ENCODE measurements at places on chromosomes 12 and 14.

DNA sequence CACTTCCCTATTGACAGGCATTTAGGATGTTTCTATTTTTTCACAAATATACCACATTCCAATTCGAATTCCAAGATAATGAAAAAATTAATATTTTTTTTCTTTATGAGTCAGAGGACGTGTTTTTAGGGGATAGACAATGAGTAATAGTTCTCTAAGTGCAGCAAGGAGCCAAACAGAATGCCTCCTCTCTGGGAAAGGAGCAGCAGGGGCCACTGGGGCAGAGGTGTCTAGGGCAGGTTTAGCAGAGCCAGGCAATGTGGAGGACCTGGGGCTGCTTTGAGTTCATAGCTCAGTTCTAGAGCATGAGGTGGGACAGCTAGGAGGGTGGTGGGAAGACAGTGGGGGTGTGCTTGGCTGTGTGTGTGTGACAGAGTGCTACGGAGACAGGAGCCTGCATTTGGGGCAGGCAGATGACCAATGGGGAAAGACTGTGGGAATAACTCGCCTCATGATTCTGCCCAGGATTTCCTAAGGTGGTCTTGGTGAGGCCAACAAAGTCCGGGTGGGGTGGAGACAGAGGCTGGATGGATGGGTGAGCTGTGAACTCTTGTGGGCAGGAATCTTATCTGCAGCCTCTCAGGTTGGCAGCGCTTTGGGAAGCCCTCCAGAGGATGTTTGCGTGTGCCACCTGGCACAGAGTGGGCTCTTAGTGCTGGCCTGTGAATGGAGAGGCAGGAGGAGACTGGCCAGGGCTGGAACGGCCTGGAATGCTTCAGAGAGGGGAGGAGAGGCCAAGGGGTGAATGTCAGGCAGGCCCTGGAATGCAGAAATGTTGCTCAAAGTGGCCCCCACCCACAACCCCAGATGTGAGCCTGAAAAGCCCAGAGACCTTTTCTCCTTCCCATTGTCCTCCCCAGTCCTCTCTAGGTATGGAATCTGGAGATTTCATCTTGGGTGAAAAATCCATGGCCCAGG lies 2.4 kb upstream of the KRT7 start:
- no peak for DNase-seq

DNA sequence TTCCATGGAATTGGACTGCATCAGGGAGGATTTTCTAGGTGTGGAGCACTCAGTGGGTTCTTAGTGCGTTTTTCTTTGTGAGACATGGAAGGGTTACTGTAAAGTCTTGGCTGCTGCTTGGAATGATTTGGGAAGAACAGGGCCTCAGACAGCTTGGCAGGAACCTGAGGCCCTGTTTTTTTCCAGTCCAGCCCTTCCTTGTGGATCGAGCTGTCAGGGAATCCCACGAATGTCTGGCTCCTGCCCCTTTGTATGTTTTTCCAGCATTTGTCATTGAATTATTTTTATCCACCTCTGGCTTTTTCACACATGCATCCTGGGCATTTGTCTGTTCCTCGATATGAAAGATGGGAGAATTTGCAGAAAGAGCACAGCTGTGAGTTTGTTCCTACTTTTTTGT lies 158.5 kb downstream of the TGFB3 start:
- no peak for DNase-seq

GRCh38 chr12:21815306-21816062 lies 41.0 kb upstream of the KCNJ8 start:
- no peak for DNase-seq

DNA sequence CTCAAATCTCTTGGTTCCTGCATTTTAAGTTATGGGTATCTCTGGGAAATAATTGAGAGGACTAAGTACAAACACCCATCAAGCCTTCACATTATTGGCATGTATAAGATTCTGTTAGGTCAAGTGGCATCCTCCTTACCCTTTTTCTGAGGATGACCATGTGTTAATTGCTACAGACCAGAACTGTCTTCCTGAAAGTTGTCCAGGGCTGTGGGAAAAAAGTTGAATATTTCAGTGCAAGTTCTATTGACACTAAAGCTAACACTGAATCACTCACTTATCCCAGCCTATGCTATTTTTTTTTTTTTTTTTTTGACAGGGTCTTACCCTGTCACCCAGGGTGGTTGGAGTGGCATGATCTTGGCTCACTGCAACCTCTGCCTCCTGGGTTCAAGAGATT lies 130.1 kb upstream of the HIF1A start:
- no peak for DNase-seq

DNA sequence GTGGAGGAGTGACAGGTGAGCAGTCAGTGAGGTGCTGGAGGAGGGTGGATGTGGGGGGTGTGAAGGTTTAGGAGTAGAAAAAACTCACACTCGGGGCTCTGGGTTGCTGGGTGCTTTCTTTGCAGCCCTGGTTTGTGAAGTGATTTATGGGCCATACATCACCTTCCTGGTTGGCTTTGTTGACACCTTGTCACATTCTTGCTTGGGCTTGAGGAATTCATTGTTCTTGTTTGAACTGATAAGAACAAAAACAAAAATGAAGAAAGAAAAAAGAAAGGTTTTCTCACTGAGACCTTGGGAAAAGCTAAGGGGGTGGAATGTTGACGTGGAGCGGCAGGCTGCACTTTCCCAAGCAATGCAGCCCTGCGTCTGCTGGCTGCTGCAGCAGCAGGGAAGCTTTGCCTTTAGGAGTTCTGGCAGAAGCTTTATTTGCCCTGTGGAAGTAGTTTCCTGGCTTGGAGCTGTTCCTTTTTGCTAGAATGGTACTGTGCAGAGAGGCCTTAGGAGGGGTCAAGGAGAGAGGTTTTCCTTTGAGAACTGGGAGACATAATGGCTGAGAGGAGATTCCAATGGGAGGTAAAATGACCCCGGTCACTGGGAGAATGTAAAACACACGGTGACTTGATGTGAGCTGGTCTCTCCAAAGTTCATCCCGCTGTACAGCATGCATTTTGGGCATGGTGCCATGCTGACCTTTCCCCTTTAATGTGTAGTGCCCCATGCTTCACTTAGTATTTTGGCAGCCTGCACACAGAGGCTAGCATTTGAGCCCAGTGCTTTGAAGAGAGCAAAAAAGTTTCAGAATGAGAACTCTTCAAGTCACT lies 52.8 kb downstream of the HMGA2 start:
- DNase-seq, result no peak

DNA sequence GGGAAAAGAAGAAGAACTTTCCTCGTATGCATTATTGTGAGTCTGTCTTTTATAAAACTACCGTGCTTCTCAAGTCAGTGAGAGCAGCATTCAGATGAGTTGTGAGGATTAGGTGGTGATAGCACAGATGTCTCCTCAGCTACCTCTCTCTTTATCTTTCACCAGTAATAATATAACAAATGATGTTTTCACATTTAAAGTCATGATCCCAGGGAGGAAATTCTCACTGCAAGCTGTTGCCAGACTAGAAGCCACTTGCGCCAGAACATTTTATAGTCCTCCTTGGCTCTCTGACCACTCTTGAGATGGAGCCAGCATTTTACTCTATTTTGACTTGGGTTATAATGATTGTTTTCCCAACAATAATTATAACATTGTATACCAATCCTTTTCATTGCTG lies 443.1 kb downstream of the AEBP2 start:
- no peak for DNase-seq

GRCh38 chr14:102902086-102902485 lies 20.4 kb upstream of the AMN start:
- no peak for DNase-seq

GRCh38 chr14:89231426-89232113 lies 185.5 kb downstream of the FOXN3 start:
- no peak for DNase-seq

DNA sequence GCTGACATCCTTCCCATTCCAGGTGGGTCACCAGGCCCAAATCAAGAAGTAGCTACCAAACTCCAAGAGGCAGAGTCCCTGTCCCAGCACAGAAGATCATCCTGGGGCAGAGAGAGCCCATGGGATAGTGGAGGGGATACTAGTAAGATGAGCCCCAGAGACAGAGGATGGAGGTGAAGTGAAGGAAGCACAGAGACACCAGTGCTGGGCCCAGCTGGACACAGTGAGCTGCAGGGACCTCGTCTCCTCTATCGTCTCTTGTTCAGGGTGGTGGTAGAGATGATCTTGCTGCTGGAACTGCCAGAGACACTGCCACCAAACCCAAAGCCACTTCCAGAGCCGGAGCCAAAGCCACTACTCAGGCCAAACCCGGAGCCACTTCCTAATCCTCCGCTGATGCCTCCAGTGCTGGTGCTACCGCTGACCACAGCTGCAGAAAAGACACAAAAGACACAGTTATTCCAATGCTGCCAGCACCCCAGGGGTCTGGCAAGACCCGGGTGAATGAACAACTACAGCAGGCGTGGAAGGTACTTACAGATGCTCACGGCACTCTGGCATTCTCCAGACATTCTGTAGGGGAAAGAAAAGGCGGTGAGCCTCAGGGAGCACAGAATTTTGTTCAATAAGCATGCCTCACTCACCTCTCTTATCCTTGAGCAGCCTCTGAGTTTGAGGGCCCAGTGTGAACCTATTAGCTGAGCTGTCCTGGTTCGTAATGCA lies 6.9 kb downstream of the KRT4 start:
- DNase-seq, result no peak

- DNase-seq, result no peak
Measured at GRCh38 chr12:57185403-57185802, 31.2 kb upstream of the NXPH4 start.

- no peak for DNase-seq
Measured at GRCh38 chr12:67803278-67803993, 154.9 kb downstream of the DYRK2 start.

- DNase-seq, result no peak
Measured at GRCh38 chr14:75648066-75648838, 12.4 kb downstream of the ERG28 start.

GRCh38 chr14:102784892-102785594 lies 7.8 kb downstream of the TRAF3 start:
- no peak for DNase-seq

DNA sequence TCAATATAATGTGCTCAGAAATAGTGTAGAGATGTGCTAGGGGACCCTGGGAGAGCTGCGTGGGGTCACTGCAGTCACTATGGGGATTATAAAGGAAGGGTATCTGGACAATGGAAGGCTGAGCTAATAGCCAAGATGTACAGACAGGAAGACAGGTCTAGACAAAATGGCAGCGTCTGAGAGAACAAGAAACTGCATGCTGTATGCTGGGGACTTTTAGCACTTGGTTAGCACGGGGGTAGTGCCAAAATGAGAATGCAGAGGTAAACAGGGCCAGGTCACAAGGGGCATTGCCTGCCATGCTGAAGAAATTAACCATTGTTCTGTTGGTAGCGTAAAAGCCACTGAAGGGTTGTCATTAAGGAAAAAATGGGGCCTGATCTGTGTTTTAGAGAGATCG lies 308.2 kb downstream of the EMP1 start:
- DNase-seq, result no peak

DNA sequence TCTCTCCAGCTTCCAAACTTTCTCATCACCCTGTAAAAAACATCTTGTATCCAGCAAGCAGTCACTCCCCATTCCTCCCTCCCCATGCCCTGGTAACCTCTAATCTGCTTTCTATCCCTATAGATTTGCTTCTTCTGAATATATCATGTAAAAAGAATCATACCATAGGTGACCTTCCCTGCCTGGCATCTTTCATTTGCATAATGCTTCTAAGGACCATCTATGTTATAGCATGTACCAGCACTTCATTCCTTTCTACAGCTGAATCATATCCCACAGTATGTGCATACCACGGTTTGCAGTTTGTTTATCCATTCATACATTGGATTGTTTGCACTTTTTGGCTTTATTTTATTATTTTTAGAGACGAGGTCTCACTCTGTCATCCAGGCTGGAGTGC lies 22.9 kb upstream of the VPS37B start:
- DNase-seq, result no peak

- DNase-seq, result no peak
Measured at GRCh38 chr14:74491956-74492775, 939 bp downstream of the NPC2 start.
